ENCODE measurements at places on chromosomes 13 and 19.

DNA sequence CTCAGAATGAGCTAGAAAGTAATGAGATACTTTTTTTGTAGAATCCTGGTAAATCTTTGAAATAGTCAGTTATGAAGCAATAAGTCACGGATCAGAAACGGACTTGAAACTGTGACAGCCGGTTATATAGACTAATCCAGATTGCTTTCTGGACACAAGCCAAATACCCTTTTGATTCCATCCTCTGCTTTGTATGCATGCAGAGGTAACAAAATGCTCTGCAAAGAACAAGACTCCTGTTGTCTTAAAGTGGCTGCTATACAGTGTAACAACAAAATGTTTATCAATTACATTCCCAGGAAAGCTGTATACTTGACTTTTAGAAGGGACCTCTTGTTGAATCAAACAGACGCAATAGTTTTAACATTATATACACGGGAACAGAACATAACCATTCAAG lies 66.5 kb upstream of the STARD13 start:
- DNase-seq = no peak

DNA sequence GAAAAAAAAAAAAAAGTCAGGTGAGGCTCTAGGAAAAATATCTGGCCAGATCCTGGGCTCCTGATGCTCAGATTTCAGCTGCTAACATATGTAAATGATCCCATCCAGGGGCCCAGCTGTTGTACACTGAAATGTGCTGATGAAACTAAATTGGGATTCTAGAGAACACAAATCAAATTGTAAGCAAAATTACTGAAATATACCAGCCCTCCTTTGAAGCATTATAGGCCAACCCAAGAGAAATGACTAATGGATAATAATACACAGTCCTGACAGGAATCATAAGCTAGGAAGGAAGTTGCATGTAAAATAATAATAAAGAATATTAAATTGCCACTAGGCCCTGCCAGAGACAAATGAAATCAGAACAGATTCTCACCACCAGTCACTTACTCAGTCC lies 17.8 kb downstream of the KCTD12 start:
- DNase-seq = no peak

GRCh38 chr19:2803486-2804155 lies 16.0 kb upstream of the ZNF554 start:
- no peak for DNase-seq

DNA sequence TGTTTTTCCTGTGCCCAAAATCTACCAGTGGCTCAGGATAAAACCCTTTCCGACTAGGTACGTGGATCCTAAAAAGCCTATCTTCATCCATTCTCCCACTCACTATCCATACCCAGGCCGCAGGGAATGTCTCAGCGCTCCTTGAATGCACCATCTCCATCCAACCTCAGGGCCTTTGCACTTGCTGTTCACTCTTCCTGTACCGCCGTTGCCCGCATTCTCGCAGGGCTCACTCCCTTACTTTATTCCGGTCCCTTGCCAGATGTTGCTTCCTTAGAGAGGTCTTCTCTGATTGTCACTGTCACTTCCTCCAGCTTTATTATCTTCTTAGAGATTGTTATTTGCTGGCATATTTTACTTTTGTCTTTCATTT lies 93.3 kb upstream of the ZNF536 start:
- DNase-seq = no peak

GRCh38 chr13:106714271-106714982 lies 146.5 kb upstream of the ARGLU1 start:
- no peak for DNase-seq

Measured in NCI-H2107 (cell line).